ENCODE measurements at places on chromosomes 3 and 15.
A peak's percentile ranks its signal among the peaks of the same experiment; 100 is the strongest.

GRCh38 chr3:58799271-58799670 lies 132.7 kb upstream of the FAM3D start:
- no peak overlapping the region for H3K27ac ChIP-seq
- no peak overlapping the region for H3K4me3 ChIP-seq
- DNase-seq = no peak

- H3K27ac ChIP-seq = no peak overlapping the region
- no peak overlapping the region for H3K4me3 ChIP-seq
- H3K4me1 ChIP-seq = no peaks in the 10 kb centered on the region
These were observed 48.6 kb upstream of the MKRN3 start for GRCh38 chr15:23516866-23517265.

DNA sequence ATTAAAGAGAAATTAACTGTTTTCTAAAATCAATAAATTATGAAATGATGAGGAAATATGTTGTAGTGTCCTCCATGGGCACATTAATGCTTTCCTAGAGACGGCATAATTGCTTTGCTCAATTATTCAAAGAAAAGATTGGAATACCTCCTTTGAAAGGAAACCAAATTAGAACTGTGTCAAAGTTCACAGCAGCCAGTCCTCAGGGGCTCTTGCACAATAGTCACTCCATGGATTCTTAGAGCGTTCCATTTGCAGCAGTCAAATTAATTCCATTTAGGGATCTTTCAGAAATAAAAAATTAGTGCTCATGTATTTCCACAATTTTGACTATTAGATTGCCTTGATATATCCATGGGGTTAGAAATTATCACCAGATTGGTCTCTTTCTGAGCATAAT lies 841.6 kb upstream of the DPPA4 start:
- H3K36me3 ChIP-seq = no peaks in the 10 kb centered on the region
- no peak overlapping the region for H3K27ac ChIP-seq
- DNase-seq = no peak
- no peak overlapping the region for H3K4me3 ChIP-seq
- no peaks in the 10 kb centered on the region for H3K27me3 ChIP-seq

DNA sequence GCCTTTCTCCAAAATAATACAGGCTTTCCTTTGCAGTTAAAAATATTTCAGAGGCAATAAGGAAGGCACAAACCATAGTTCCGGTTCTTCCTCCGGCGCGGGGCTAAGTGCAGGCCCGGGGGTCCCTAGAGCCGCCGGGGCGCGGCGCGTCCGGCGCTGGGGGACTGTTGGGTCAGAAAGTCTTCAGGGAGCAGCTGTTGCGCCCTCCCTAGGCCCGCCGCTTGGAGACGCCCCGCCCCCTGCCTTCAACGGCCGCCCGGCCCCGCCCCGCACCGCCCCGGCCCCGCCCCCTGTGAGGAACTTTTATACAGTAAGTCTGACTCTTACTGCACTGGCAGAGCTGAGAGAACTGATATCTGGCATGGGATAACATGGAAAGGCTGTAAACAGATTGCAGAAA lies 283.1 kb upstream of the ARL6 start:
- no peaks in the 10 kb centered on the region for H3K4me1 ChIP-seq
- no peaks in the 10 kb centered on the region for H3K27me3 ChIP-seq
- no peaks in the 10 kb centered on the region for H3K36me3 ChIP-seq

GRCh38 chr3:64091501-64091900 lies 68.2 kb upstream of the PSMD6 start:
- no peaks in the 10 kb centered on the region for H3K4me1 ChIP-seq
- H3K27me3 ChIP-seq = no peaks in the 10 kb centered on the region
- H3K36me3 ChIP-seq = no peaks in the 10 kb centered on the region
- H3K27ac ChIP-seq = no peak overlapping the region
- DNase-seq = no peak
- H3K4me3 ChIP-seq = no peak overlapping the region

DNA sequence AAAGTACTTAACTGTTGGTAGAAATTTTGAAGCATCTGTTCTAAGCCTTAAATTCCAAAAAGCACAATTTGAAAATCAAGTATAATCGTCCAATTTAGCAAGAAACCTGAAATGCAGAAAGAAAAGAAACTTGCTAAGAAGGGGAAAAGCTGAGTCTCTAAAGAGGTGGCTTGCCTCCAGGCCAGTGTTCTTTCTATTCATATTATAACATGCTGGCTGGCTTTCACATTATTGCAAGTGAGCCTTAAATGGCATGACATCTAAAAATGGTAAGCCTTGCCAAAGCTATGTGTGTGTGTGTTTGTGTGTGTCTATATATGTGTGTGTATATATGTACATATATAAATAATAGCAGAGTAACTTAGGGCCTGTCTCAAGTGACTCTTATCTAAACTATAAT lies 89.5 kb downstream of the FGF12 start:
- no peaks in the 10 kb centered on the region for H3K36me3 ChIP-seq
- no peak overlapping the region for H3K4me3 ChIP-seq
- H3K27ac ChIP-seq = no peak overlapping the region
- no peak for DNase-seq
- H3K4me1 ChIP-seq = no peaks in the 10 kb centered on the region

DNA sequence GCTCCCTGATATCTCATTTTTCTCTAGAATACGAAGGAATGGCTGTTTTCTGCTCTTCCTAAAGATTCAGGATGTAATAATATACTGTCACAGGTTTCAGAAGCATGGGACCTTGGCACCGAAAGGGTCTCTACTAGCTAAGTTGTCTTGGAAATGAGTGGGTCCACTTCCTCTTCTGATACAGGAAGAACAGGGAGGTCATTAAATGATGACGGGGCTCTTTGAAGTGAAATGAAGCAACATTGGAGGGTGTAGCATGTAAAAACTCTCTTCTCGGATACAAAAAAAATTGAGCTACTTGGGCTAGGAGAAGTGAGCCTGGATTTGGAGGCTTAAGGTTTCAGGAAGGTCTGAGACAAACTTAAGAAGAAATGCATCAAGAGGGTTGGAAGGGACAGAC lies 349.8 kb upstream of the TPRG1 start:
- no peak for DNase-seq
- no peaks in the 10 kb centered on the region for H3K27me3 ChIP-seq
- no peak overlapping the region for H3K4me3 ChIP-seq

- H3K36me3 ChIP-seq = no peaks in the 10 kb centered on the region
- DNase-seq = no peak
- no peaks in the 10 kb centered on the region for H3K4me1 ChIP-seq
- H3K27ac ChIP-seq = no peak overlapping the region
These were observed 43.0 kb upstream of the SLC41A3 start for GRCh38 chr3:126126811-126127431.

DNA sequence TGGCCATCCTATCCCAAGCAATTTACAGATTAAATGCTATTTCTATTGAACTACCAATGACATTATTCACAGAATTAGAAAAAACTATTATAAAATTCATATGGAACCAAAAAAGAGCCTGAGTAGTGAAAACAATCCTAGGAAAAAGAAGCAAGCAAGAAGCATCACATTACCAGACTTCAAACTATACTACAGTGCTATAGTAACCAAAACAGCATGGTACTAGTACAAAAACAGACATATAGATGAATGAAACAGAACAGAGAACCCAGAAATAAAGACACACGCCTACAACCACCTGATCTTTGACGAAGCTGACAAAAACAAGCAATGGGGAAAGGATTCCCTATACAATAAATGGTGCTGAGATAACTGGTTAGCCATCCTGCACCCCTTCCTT lies 152.2 kb downstream of the TNIK start:
- no peaks in the 10 kb centered on the region for H3K27me3 ChIP-seq
- no peak overlapping the region for H3K27ac ChIP-seq
- DNase-seq = no peak
- H3K4me1 ChIP-seq = no peaks in the 10 kb centered on the region
- H3K36me3 ChIP-seq = no peaks in the 10 kb centered on the region
- H3K4me3 ChIP-seq = no peak overlapping the region

DNA sequence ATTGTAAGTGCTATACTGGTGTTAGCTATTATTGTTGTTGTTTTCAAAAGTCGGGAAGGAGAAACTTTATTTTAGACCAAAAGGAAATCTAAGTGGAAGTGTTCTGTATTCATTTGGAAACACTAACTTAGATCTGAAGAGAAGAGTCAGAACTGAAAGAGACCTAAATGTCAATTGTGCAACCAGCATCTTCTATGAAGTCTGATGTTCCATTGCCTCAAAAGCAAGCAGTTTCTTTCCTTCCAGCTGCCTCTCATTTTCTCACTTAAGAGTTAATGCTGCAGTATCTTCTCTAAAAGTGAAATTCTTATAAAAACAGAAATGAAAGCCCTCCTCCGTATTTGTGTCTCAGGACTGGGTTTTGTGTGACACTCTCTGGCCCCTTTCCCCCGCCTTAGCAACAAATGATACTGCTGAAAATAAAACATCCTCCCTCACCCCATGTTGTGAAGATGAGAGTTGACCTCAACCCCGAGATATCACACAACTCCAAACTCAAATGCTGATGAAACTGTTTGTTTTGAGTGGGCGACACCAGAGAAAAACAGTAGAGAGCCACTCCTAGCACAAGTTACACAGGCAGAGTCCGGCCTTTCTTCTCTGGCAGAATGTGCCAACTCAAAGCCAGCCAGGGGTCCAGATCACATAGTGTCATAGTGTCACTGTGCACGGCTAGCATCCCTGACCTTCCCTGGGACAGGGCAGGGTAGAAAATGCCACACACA lies 48.9 kb downstream of the GLDN start:
- no peak for DNase-seq
- no peak overlapping the region for H3K27ac ChIP-seq
- H3K4me1 ChIP-seq = no peaks in the 10 kb centered on the region

DNA sequence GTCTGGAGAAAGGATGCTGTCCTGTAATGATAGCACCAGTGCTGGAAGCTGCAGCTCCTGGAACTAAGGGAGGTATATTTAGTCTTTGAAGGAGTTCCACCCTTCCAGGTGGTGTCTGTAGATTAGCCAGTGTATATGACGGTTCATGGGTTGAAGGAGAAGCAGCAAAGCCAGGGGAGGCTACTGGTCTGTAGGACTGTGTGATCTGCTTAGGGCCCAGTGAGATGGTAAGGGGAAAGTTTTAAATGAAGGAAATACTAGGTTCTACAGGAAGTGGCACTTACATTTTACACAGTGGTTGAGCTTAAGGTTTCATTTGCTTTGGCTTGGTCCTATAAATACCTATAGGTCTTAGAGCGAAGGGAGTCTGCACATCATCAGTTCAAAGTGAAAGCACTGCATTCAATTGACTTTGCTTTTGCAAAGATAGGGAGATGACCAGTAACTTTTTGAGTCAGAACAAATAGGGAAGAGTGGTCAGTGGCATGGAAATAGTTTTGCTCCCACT lies 5.6 kb downstream of the SLC25A38 start:
- peaks cover 40% of the 10 kb centered on the region for H3K4me1 ChIP-seq
- H3K4me3 ChIP-seq = no peak overlapping the region
- H3K27ac ChIP-seq = no peak overlapping the region
- no peak for DNase-seq
- peaks cover 11% of the 10 kb centered on the region for H3K36me3 ChIP-seq
- H3K27me3 ChIP-seq = no peaks in the 10 kb centered on the region

GRCh38 chr3:142272200-142272891 lies 47.0 kb upstream of the GK5 start:
- H3K4me1 ChIP-seq = no peaks in the 10 kb centered on the region
- no peak overlapping the region for H3K27ac ChIP-seq
- no peaks in the 10 kb centered on the region for H3K36me3 ChIP-seq
- no peaks in the 10 kb centered on the region for H3K27me3 ChIP-seq

GRCh38 chr15:32723171-32723948 lies 5.6 kb downstream of the GREM1 start:
- H3K4me1 ChIP-seq = no peaks in the 10 kb centered on the region
- no peak overlapping the region for H3K4me3 ChIP-seq
- H3K27me3 ChIP-seq = no peaks in the 10 kb centered on the region

DNA sequence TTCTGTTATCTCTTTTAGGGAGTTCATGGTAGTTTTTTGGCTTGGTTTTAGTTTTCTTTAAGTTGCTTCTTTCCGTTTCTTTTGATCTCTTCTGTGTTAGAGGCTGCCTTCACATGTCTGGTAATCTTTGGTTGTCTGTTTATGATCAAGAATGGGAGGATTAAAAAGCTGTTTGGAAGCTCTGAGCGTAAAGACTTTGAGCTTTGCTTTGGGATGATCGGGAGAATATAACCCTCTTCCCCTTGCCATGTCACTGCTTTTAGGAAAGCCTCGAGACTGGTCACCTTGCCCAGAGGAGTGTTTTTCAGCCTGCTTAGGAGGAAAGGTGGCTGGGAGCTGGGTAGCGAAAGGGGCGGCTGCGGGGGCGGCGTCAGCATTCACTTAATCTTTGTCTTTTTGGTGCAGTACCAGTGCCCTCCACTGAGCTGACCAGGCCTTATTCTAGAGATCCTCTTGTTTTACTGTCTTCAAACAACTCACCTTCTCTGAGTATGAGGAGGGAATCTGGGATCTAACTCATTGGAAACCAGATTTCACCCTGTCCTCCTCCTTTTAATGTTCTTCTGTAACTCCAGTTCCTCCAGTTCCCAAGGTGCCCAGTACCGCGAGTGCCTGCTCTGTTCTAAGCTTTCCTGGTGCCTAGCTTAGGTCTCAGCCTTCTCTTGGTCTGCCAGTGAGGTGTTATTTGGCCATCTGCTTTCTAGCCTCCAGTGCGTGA lies 15.5 kb downstream of the TATDN2 start:
- H3K27me3 ChIP-seq = no peaks in the 10 kb centered on the region
- DNase-seq = peak; percentile 71
- peak overlapping the region; percentile 47 for H3K4me3 ChIP-seq
- H3K27ac ChIP-seq = peak overlapping the region; percentile 73

- peaks cover 15% of the 10 kb centered on the region for H3K4me1 ChIP-seq
- no peak for DNase-seq
- no peaks in the 10 kb centered on the region for H3K27me3 ChIP-seq
- H3K4me3 ChIP-seq = no peak overlapping the region
- no peaks in the 10 kb centered on the region for H3K36me3 ChIP-seq
- H3K27ac ChIP-seq = no peak overlapping the region
These were observed 10.9 kb downstream of the GPD1L start for GRCh38 chr3:32117320-32117719.

DNA sequence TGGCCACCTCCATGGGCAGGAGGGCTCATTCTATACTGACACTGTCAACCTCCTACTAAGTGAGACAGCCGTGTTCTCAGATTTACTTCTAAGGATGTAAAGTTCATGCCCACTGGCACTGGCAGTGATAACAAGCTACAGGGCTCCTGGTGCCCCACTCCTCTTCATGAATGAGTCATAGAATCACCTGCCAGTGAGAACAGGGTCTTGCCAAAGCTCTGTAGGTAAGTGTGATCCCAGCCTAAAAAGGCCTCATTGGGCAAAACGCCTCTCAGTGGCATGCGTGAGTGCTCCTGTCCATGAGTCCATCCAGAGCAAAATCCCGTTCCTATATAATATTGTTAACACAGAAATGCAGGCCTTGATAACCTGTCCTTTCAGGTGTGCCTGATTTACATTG lies 17.4 kb downstream of the PXYLP1 start:
- no peak for DNase-seq
- H3K4me1 ChIP-seq = peaks cover 8% of the 10 kb centered on the region
- no peak overlapping the region for H3K27ac ChIP-seq
- H3K27me3 ChIP-seq = no peaks in the 10 kb centered on the region

- DNase-seq = no peak
- H3K27me3 ChIP-seq = no peaks in the 10 kb centered on the region
- H3K4me1 ChIP-seq = no peaks in the 10 kb centered on the region
- no peaks in the 10 kb centered on the region for H3K36me3 ChIP-seq
These were observed 78.5 kb upstream of the AGBL1 start for GRCh38 chr15:86001200-86001599.

GRCh38 chr15:21270474-21270873 lies 169.8 kb downstream of the POTEB3 start:
- no peak for DNase-seq
- no peaks in the 10 kb centered on the region for H3K4me1 ChIP-seq
- no peak overlapping the region for H3K27ac ChIP-seq
- H3K4me3 ChIP-seq = no peak overlapping the region
- no peaks in the 10 kb centered on the region for H3K36me3 ChIP-seq

GRCh38 chr3:75180235-75180944 lies 483.7 kb upstream of the FRG2C start:
- H3K4me1 ChIP-seq = no peaks in the 10 kb centered on the region
- no peak for DNase-seq
- H3K36me3 ChIP-seq = no peaks in the 10 kb centered on the region
- no peak overlapping the region for H3K4me3 ChIP-seq
- no peak overlapping the region for H3K27ac ChIP-seq
